ENCODE measurements at places on chromosomes 13 and 19.

- DNase-seq = no peak
These were observed 482.6 kb downstream of the RFC3 start for GRCh38 chr13:34300559-34300958.

DNA sequence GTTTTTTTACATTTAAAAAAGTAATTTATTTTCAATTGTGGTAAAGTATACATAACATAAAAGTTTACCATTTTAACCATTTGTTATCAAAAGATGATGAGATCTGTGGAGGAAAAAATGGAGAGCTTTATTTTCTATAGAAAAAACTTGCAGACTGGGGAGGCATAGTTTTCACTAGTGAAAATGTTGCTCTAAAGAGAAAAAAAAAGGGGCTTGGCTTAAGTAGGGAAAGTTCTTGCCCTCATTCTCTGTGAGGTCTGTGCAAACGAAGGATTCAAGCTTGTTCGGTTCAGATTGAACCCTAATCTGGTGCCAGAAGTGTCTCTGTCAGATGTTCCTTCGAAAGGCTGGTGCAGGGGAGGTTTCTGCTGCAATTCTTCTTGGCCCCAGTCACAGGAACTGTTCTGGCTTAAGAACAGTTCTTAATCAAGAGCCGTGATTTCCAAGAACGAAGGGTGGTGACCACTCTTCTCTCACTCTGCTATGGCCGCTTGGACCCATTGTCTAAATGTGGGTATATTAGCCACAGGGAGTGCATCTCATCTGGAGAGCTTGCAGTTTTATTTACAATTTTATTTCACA is 42.1 kb downstream of the PCCA start:
- no peak for DNase-seq

- no peak for DNase-seq
These were observed 22.1 kb downstream of the PLEKHF1 start for GRCh38 chr19:29687244-29687896.

- DNase-seq = no peak
These were observed 168.6 kb downstream of the POSTN start for GRCh38 chr13:37429976-37430375.

DNA sequence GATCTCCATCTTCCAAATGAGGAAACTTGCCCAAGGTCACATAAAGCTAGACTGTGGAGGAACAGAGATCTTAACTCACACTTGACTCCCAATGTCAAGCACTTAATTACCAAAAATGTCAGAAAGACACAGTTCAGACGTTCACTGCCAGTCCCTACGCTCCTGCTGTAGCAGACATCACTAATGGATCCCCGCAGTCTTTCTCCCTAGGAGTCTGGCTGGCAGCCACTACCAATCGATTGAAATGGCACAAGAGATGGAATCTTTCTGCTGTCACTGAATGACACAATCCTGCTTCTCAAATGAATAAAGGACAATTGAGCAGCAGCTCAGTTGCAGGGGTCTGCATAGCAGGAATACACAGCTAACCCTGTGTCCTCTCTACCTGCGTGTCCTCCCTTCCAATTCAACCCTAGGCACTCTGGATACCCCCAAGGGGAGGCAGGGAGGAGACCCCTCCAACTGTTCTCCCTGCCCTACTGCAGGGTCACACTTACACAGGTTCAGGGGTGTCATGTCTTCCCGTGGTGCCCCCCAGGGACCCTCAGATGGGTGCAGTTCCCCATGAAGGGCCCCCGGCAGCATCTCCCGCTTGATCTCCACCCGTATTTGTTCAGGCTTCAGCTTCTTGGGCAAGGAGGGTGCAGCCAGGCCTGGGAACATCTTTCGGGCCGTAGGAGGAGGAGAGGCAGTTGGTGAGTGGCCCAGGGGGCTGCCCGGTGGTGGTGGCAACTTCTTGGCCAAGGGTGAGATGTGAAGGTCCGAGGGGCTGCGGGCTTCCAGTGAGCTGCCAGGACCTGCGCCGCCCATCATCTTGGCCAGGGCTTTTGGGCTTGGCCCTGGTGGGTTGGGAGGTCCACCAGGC is 7.9 kb upstream of the AKAP8L start:
- no peak for DNase-seq

DNA sequence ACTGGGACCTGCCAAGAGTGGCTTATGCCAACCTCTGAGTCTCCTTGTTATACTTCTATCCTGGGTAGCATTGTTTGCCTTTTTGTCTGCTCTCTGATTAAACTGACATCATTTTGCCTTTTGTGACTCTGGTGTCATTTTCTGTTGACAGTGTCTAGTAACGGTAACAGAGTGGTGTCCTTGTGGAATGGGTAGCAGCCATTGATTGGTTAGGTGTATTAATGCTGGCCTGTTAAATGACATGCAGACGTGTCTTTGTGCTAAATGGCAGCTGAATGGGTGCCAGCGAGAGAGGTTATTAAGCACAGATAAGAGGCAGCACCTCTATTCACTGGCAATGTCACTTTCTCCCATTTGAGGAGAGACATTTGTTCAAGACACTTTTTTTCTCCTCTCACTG is 1289.4 kb downstream of the PCDH9 start:
- DNase-seq = no peak

- no peak for DNase-seq
These were observed 3.4 kb downstream of the CADM4 start for GRCh38 chr19:43636121-43636683.

GRCh38 chr19:32233885-32234284 is 111.5 kb upstream of the ZNF507 start:
- no peak for DNase-seq

- no peak for DNase-seq
These were observed 13.6 kb downstream of the HAUS8 start for GRCh38 chr19:17061691-17062090.

GRCh38 chr13:64958106-64958505 is 2272.0 kb downstream of the PCDH9 start:
- no peak for DNase-seq

- no peak for DNase-seq
These were observed 120.6 kb upstream of the MLNR start for GRCh38 chr13:49099513-49099877.

- no peak for DNase-seq
These were observed 1634.2 kb downstream of the PCDH9 start for GRCh38 chr13:65595916-65596315.

DNA sequence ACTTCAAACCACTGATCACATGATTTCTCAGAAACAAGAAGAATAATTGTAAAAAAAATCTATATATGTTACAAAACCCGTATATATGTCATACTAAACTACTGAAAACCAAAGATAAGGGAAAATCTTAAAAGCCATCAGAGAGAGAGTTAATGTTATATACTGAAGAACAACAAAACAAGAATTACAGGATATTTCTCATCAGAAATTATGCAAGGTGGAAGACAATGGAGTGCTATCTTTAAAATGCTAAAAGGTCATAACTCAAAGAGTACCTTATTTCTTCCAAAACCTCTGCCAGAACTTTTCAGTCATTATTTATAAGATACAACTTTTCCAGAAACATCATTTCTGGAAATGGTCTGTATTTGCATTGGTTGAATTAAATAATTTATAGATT is 256.8 kb downstream of the RBM26 start:
- no peak for DNase-seq

GRCh38 chr13:40552895-40553294 is 113.5 kb downstream of the FOXO1 start:
- no peak for DNase-seq

DNA sequence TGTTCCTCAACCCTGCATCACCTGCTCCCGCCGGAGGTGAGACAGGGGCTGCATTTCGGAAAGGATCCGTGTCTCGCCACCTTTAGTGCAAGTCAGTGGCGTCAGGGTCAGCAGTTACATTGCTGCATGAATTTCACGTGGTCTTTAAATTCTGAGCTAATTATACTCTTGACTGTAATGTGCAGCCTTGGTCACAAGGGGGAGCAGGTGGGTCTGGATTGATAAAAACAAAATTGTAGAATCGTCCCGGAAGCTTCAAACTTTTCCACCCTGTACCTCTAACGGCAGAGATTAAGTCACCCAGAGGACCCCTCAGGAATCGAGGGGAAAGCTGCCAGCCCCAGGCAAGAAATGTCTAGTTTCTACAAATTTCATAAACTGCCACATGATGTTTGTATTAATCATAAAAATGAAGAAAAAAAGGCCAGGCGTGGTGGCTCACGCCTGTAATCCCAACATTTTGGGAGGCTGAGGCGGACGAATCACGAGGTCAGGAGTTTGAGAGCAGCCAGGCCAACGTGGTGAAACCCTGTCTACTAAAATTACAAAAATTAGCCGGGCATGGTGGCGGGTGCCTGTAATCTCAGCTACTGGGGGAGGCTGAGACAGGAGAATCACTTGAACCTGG is 20.2 kb downstream of the BBC3 start:
- peak; percentile 40 for DNase-seq

DNA sequence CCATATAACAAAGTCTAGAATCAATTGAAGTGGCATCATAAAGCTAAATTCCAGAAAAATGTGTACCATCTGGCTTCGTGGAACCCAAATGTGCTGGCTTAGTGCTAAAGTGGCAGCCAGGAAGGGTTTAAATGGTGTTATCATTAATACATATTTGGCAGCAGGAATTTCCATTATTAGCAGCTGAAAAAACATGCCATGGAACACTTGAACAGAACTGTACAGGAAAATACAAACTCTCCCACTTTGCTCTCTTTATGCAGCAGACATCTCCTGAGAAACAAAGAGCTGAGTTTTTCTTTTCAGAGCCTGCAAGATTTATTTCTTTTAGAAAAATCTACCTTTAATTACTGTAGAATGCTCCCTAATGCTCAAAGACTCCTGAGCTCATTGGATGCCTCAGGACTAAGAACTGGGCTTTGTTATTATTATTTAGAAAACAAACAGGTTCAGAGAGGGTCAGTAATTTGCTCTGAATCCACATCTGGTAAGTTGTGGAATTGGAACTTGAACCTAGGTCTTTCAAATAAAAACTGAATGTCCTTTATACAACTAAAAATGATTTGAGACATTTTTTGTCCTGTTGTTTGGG is 179.0 kb downstream of the LACC1 start:
- DNase-seq = no peak

DNA sequence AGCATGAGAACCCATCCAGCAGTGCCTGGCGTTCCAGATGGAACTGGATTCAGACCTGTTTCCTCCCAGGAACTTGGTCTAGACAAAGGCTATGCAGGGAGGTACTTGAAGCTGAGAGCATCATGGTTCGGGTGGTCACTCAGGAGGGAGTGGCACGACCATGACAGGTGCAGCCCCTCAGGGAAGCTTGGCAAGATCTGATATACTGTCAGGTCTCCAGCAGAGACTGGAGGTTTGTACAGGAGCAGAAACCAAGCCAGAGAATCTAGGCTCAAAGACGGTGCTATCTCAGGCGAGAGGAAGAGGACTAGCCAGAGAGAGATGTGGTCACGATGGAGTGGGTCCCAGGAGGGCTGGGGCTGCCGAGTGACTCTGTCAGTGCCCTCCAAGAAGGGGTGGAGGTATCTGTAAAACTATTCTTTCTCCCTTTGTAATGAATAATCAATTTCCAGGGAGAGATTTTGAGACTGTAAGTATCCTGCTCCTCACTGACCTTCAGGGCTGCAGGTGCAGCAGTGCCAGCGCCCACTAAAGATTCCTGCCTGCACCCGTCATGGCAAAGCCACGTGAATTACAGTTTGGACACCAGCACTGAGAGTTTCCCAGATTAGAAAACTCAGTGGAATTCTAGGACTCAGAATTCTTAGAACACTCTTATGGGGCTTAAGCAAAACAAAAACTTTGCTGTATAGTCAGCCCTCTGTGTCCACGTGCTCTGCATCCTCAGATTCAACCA is 10.2 kb upstream of the DCUN1D2 start:
- DNase-seq = no peak

GRCh38 chr13:102726430-102726829 is 31.6 kb upstream of the METTL21C start:
- no peak for DNase-seq

DNA sequence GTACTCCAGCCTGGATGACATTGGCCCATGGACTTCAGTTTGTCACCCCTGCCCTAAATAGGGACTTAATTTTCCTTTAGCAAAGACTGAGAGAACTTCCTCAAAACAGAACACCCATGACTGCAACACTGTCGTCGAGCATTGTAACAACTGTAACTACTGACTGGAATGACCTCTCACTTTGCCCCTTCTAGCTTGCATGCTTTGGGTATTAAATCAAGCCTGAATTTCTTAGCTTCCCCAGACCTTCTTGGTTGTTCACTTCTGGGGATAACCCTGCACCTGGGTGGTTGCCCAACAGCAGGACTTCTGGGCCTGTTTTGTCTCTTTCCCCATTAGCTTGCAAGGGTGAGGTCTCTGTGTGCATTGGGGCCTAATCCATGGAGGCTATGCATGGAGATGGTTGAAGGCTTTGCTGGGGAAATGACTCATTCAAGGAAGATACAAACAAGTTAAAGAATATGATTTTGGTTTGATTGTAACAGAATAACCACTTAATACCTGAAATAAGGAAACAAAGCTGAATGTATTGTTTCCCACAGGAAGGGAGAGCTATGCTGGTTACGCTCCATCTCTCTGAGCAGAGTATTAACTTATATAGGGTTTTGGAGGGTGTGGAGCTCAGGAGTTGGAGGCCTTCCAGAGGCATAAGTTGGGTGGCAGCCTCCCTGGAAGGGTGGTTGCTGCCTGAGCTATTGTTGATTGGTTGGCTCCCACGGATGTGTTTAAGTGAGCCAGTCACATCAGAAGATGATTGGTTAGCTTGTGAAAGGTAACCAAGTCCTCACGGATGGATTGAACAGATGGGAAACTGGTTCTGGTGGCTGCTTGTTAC is 34.7 kb upstream of the UBAC2 start:
- no peak for DNase-seq

DNA sequence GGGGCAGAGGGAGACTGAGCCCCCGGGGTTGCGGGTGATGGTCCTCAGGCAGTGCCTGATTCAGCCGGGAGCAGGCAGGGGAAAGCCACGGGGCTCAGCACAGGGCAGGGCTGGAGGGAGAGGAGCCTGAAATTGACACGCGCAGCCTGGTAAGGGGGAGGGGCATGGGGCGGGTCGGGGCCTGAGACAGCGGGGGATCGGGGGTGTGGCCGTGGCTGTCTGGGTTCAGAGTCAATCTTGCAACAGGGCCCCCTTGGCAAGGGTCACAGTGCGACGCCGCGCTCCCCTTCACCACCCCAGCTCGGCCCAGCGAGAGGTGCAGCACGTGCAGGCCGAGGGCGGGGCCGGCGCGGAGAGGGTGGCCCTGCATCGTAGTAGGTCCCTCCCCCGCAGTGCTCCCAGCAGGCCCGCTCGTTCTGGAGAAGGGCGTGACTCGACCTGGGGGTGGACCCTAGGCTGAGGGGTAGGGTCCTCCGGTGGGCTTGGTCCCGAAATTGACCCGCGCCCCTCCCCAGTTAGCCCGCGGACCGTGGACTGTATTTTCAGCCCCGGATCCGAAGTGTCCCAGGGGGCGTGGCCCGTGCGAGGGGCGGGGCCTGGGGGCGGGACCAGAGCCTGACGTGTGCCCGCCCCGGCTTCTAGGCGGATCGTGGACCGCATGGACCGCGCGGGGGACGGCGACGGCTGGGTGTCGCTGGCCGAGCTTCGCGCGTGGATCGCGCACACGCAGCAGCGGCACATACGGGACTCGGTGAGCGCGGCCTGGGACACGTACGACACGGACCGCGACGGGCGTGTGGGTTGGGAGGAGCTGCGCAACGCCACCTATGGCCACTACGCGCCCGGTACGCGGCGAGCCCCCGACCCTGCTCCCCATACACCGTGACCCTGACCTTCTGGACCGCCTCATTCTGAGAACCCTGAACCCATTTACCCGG is 6.0 kb downstream of the RCN3 start:
- peak; percentile 20 for DNase-seq
